Choroid plexus epithelial cell (primary cell): ENCODE measurements at places on chromosomes 3 and 15.

GRCh38 chr3:155863072-155863784 lies 7.2 kb upstream of the GMPS start:
- DNase-seq: no peak

- DNase-seq: no peak
Observed at GRCh38 chr3:114714957-114715460, 421.2 kb downstream of the TIGIT start.

DNA sequence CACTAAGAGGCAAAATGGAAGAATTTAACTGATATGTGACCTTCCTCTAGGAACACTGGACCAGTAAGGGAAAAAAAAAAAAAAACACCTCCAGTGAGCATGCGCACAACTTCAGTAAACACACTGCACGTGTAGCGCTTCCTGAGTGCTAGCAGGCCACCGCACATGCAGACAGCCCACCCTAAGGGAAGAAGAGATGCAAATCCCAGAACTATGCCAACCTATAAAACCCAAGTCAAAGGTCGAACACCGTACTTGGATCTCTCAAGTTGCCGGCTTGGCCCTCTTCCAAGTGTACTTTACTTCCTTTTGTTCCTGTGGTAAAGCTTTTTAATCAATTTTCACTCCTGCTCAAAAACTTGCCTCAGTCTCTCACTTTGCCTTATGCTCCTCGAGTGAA lies 64.5 kb upstream of the CADPS start:
- DNase-seq: no peak

DNA sequence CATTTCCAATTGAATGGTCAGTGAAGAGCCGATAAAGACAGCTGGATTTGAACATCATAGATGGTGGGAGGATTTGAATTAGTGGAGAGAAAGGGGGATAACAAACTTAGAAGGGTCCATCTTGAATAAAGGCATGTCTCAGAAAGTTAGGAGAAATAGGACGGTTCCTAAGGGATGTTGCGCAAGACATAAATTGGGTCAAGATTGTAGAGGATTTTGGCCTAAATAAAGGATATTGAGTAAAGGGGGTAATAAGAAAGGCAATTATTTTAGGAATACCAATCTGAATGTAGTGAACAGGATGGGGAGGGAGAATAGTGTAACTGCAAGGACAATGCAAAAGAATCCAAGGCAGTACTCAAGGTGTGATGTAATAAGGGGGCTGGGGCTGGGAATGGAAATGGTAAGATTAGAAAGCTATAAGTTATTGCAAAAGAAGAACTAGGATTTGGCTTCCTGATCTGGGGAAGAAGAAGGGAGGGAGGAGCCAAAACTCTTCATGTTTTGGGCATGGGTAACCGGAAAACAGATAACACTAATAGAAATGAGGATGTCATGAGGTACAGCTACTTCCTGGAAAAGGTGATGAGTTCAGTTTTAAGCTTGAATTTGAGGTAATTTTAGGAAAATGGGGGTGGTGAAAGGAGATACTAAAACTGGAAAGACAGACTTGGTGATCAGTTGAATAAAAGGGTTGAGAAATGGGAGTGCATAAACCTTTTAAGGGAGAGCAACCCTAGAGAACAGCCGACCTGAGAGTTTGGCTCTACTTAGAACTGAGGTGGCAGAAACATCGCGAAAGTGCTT lies 17.3 kb upstream of the TRPC1 start:
- no peak for DNase-seq

DNA sequence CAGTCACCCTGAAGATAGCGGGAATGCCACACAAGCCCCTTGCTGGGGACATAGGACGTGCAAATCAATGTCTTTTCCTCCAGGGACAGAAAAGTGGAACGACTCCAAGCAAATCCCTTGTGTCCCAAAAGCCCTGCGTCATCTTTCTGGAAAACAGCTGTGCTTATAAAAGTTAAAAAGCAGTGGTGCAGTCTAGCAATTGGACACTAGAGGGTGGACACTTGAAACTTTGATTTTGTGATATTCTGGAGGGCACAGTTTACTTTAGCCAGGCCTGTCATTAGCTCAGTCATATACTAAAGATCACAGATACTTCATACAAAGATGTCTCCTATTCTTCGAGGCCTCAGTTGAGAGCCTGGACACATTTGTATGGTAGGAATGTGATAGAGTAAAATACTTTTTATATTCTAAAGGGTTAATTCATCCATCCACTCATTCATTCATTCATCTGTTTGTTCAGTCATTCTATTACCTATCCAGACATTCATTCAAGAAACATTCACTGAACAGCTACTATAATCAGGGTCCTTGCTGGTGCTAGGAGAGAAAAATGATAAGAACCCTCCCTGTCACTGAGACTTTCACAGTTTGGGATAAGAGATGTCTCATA lies 63.8 kb upstream of the ANKRD34C start:
- peak; percentile 38 for DNase-seq

DNA sequence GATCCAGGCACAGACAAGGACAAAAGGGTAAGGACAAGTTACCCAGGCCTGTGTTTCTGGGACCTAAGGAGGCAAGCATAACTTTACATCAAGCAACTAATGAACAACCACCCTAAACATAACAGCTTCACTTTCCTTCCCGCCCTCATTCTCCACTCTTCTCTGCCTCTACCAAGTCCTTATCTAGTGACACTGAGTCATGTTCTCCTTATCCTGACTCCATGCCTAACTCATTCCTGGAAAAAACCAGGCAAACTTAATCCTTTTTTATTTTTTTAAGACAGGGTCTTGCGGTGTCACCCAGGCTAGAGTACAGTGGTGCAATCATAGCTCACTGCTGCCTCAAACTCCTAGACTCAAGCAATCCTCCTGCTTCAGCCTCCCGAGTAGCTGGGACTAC lies 44.5 kb downstream of the TMEM44 start:
- DNase-seq: no peak

DNA sequence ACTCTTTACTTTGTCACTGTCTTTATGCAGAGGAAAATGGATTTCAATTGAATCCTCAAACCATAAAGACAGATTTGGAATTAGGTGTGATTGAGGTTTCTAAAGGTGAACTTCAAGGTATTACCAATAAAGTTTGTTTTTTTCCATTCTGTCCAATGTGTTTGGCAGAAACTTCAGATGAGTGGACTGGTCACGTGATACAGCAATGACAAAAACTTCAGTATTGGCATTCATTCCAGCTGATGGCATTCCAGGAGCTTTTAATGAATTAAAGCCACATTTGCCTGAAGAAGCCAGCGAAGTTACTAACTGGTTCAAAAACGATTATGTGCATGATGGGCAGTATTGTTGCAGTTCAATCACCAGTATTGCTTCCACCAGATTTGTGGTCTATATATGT lies 4.5 kb upstream of the MASP1 start:
- DNase-seq: no peak

DNA sequence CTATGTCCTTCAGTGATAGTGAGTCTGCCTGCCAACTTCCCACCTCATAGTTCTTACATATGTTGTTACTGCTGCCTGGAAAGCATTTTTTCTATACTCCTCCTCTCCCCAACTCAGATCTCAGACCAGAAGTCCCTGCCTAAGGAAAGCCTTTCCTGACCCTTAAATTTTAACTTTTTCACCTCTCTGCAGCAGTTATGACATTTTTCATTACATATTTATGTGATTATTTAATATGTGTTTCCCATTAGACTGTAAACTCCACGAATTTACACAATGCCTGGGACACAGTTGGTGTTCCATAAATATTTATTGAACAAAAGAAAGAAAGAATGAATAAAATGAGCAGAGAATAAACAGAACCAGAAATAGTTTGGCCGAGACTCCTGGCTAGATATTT lies 125.5 kb downstream of the MITF start:
- DNase-seq: no peak

GRCh38 chr15:60842694-60843093 lies 363.8 kb upstream of the ICE2 start:
- DNase-seq: no peak

DNA sequence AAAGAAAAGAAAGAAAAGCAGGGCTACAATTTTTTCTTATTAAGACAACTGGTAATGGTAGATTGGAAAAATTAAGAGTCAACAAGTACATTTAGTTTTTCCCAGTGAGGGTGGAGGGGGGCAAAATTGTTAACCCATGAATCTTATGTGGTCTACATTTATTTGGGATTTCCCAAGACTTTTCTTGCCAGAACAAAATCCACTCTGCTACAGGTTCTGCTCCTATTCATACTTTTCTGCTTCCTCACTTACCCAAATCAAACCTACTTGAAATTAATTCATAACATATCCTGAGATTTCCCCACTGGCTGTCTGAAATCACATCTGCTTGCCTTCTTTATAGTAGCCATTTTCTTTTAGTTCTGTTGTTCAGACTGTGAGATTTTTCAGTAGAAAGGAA lies 41.1 kb downstream of the VGLL3 start:
- peak; percentile 35 for DNase-seq
